CD8-positive, alpha-beta T cell (primary cell): ENCODE measurements at places on chromosomes 1 and 21.

- DNase-seq, result no peak
Measured at GRCh38 chr1:202551683-202552082, 158.6 kb downstream of the SYT2 start.

DNA sequence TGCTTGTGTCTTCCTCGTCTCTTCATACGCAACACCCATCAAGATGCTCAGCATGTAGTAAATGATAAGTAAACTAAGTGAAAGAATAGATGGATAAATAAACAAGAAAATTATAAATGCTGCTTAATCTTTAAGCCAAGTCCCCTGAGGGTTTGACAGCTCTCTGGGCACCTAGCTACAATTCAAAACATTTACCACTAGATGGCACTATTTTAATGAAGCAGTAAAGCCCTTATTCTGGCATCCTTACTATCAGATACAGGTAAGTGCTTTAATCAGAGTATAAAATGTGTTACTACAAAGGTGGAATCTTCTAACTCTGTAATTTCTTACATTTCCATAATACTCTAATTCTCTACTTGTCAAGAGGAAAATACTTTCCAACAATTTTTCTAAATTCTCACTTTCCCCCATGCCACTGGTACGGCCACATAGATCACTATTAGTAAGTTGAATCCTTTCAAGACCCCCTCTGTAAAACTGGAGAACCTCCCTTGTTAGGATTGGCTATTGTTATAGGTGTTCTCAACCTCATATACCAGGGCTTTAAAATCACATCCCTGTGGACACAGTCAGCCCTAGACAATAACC, 137.8 kb downstream of the BARHL2 start:
- DNase-seq, result no peak

- no peak for DNase-seq
Measured at GRCh38 chr1:116376729-116377086, 3.7 kb downstream of the ATP1A1 start.

DNA sequence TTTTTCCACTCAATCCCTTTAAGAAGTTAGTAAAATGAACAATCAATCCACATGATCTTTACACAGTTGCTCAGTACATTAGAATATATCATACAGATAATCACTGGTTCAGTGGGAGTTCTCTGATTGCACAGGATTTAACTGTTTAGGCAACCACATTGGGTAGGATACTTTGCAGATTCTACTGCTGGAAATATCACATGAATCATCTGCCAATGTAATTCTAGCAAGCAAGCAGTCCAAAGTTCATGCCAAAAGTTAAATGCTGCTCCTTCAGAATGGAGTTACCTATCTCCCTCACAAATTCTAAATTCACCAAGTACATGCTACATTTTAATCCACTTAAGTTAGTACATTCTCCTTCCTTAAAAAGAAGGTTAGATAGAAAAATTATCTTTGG, 52.4 kb downstream of the NEGR1 start:
- no peak for DNase-seq

- no peak for DNase-seq
Measured at GRCh38 chr1:50659107-50659662, 235.9 kb upstream of the DMRTA2 start.
